ENCODE measurements at places on chromosomes 4 and X.

- no peak for DNase-seq
Measured at GRCh38 chrX:2508648-2509335, 8.0 kb upstream of the DHRSX start.

DNA sequence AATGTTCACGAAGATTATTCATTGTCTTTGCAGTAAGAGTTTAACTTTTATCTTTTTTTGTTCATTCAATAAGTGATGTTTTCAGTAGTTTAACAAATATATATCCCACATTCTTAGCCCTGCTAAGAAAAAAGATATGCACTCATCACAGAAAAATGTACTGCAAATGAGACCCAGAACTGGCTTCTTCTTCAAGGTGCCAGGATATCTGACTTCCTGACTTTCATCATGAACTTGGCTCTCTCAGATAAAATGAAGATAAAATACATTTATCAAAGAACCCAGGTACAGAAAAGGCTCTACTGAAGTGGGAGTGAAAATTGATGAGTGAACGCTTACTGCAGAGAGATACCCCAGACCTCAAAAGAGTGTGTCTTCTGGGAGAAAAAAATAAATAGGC, 177.8 kb upstream of the DKK2 start:
- DNase-seq: no peak

- no peak for DNase-seq
Measured at GRCh38 chr4:126065016-126065415, 750.3 kb downstream of the FAT4 start.

DNA sequence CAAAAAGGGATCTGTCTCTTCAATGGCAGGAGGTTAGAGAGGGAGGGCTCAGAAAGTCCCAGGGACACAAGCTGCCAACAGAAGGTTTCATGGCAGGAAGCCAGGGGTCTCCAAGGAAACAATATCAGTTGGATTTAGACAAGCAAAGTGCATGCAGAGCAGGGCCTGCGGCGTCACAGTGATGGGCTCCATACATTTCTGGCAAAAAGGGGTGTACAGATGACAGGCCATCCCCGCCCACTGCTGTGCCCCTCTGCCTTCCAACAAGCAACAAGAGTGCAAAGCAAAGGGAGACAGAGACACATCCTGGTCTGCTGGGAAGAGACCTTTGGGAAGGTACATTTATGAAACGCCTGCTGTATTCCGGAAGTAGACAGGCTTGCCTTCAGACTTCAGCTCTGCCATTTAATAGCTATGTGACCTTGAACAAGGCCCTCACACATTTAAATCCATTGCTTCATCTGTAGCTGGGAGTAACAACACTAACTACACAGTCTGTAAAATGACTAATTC, 121.2 kb downstream of the AFAP1 start:
- DNase-seq: no peak

GRCh38 chrX:124407226-124407625, 60.9 kb downstream of the SH2D1A start:
- no peak for DNase-seq

DNA sequence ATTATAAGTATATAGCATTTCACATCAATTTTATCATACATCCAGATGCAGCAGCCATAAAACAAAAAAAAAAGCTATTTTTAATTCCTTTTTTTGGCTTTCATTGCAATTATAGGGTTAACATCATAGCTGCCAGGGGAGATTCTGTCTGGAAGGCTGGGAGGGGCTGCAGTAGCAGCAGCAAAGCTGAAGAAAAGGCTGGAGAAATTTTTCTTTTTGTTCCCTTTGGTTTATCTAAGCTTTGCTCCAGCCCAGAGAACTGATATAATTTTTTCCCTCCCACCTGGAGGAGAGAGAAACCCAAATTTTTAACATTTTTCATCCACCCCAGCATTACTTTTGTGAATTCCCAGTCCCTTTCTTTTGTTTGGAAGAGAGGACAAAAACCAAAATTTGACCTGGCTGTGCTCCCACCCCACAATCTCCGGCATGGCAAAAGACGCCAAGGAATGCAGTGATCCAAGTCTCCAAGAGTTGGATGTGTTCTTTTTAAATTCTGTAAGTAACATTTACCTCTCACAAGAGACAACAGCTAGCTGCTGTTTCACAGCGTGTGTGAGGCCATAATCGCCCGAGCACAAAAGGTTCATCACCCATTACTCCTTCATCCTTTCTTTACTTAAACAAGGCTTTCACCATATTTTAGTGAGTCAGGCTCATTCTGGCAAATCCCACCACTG, 25.1 kb upstream of the FAM156A start:
- peak; percentile 29 for DNase-seq

- no peak for DNase-seq
Measured at GRCh38 chr4:7358100-7358735, 76.5 kb downstream of the PSAPL1 start.

DNA sequence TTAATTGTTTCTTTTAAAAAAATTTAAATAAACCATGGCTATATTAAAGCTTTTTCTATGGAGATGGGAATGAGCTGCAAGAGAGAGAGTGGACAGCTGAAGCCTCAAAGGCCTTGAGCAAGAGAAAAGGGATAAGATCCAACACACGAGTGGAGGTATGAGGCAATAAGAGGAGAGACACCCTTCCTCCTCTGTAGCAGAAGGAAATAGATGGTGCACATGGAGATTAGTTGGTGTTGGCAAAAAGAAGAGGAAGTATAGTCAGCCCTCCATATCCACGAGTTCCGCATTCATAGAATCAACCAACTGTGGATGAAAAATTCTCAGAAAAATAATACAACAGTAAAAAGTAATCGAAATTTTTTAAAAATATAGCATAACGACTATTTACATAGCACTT, 3.2 kb downstream of the CXorf38 start:
- no peak for DNase-seq

DNA sequence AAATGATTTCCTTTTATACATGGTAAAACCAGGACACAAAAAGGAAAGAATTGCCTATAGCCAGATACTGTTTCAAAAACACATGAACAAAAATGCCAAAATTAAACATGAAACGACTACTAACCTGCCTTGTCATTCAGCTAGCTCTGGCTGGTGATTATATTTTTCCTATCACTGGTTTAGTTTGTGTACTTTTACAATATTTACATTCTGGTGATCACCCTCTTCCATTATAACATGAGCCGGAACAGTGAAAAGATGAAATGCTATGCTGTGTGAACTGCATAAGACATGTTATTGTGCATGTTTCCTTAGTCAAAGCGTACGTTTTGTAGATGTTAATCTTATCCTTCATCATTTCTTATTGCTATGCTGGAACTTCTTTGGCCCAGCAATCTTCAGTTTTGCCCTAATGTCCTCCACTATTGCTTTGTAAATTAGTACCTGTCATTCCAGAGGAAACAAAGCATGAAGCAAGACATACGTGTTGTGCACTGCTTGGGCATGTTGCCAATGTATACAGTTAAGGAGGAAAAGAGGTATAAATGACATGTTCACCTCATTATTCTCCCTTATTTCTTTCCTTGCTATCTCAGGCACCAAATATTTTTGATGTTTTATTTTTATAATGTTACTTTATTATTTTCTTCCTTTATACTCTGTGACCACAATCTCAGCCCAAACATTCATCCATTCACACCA, 386.3 kb downstream of the ARHGAP24 start:
- DNase-seq: no peak

DNA sequence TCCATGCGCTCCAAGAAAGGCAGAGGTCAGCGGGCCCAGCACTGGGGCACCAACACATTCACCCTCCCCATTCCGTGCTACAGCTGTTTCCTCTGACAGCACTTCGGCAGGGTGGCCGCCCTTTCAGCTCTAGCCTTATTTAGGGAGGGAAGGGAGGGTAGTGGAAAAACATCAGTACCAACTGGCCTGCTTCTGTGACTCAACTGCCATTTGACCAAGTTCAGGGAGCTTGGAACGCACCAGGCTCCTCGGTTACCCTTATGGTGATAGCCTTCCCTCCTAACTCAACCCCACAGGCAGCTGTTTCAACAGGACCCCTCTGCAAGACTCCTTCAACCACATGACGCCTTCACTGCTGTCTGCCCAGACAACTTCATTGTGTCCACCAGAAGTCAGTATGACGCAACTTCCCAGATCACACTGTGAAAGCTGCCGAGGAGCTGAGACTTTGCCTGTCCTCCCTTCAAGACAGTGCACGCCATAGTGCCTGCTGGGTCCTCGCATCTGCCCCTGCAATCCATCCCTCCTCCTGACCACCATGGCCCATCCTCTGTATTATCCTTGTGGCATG, 132.2 kb downstream of the AFAP1 start:
- no peak for DNase-seq

DNA sequence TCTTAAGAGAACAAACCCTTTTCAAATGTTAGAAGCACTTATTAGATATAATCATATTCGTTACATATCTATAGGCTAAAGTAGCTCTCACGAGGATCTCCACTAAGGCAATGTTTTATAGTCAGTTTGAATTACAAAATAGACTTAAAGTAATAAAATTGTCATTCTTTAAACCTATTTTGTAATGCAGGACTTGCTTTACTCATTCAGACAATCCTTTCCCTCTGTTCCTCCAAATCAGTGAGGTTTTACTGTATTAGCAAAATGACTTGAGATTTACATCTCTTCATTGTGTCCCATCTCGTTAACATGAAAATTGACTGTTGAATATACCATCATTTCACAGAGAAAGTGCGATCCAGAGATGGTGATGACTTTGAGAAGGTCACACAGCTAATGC, 264.4 kb downstream of the THOC2 start:
- DNase-seq: no peak

DNA sequence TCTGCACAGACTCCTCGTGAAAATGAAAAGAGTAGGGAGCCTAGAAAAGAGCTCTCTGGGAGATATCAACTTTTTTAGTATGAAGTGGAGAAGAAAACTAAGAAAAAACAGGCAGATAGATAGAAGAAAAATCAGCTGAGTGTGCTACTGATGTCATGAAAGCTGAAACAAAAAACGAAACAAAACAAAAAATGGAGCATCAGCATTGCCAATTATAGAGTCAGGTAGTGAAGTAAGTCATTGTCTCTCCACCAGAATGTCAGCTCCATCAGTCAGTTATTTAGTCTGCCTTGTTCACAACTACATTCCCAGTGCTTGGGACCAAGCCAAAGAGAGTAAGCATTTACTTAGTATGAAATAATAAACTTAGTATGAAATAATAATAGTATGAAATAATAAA, 595.1 kb downstream of the STPG2 start:
- no peak for DNase-seq

GRCh38 chr4:175374459-175374858, 437.6 kb downstream of the GPM6A start:
- DNase-seq: no peak

DNA sequence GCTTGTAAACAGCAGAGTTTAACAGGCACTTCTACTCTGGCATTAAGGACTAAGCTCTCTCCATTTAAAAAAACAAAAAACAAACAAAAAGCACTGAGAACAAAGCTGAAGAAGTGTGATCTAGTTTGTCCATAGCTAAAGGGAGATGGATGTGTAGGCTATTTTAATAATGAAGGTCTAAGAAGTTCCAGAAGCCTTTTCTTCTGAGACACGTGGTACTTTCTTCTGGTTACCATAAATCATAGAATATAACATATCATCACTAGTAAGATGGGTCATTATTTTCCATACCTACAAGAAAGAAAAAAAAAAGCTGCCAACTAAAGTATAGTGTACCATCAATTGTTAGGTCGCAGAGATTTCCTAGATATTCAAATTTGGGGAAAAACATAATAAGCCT, 722 bp upstream of the NBDY start:
- DNase-seq: no peak

DNA sequence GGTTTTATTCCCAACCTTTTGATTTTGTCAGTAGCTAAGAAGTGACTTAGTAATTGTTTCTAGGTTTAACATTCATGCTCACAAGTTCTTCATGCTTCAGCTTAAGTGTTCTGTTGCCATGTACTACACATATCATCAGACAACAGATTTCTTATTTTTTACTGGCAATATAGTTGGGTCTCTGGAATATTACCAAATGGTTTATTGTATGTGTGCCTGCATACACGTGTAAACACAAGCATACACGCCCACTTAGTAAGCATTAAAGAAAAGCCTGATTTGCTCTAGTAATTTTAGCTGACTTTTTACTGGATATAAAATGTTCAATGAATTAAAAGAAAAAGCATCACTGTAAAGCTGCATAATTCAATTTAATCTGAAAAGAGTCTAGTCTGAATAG, 199.8 kb downstream of the CAMK2D start:
- DNase-seq: no peak

DNA sequence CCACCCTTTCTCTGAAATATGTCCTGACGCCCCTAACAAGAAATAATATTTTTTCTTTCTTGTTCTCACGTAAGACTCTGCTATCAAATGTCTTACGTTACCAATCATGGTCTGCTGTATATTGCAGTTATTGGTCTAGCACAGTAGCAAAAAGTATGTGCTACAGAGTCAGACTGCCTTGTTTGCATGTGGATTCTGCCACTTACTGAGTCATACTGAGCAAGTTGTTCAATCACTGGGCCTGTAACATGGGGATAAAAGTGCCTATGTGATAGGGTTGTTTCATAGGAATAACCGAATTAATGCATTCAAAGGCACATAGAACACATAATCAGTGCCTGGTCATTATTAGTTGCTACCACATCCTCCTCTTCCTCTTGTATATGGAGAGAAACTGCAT, 14.1 kb downstream of the RPGR start:
- no peak for DNase-seq

GRCh38 chrX:38919202-38919601, 117.9 kb downstream of the MID1IP1 start:
- no peak for DNase-seq

DNA sequence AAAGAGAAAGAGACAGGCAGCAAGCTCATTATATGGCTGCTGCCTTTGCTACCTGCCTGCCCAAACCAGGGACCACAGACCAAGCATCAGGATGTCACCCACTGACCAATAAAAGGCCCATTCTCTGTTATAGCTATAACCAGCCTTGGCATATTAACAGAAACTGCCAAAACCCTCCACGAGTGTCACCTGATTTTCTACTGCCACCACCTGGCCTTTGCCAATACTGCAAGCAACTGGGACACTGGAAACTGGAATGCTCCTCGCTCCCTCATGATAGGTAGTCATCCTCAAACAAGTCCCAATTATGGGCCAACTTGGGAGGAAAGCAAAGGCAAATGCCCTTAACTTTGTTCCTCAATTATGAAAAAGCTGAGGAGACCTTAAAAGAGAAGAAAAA, 76.0 kb downstream of the SPIN4 start:
- DNase-seq: no peak

GRCh38 chr4:108916638-108917037, 153.8 kb upstream of the ETNPPL start:
- DNase-seq: no peak

- no peak for DNase-seq
Measured at GRCh38 chrX:155070038-155070437, 898 bp downstream of the CMC4 start.

DNA sequence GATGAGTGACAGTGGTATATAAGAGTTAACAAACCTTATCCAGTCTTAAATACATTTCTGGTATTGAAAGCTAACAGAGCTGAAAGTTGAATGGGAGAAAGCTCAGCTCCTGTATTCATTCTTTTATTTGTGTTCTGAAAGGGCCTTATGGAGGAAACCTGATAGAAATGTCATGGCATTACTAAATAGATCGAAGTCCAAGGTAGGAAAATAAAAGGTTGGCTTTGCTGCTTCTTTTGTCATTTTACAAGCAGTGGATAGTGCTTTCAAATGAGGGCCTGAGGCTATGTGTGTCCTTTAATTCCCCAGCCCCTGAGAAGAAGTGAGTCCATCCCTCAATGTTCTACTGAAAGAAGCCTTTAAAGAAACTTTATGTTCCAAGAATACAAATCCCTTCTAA, 974.3 kb upstream of the INTU start:
- no peak for DNase-seq
